Stimulated activated CD4-positive, alpha-beta T cell treated with anti-CD3 and anti-CD28 coated beads, Interleukin-1b, Interleukin-23, amount 100 ng/mL, for 24 hours (primary cell): ENCODE measurements at places on chromosomes 12 and 14.

- no peak for DNase-seq
These were observed 259.9 kb upstream of the DDHD1 start for GRCh38 chr14:53412819-53413675.

GRCh38 chr12:106073179-106073578 is 65.6 kb downstream of the NUAK1 start:
- DNase-seq, result no peak

DNA sequence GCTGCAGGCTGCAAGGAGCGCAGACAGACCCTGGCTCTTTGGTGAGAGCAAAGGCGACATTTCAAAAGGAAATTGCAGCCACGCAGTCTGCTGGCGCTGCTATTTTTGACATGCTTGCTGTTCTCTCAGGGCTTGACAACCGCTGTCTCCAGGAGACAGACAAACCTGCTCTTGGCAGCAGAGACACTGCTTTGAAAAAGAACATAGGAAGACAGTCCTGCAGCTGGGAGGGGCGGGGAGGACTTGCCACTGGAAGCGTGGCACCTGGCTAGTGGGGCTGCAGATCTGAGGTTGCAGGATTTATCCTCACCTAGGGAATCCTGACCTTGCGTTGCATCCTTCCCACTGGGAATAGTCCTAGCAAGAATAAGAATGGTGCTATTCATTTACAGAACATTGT is 91.8 kb upstream of the KCNA1 start:
- no peak for DNase-seq

DNA sequence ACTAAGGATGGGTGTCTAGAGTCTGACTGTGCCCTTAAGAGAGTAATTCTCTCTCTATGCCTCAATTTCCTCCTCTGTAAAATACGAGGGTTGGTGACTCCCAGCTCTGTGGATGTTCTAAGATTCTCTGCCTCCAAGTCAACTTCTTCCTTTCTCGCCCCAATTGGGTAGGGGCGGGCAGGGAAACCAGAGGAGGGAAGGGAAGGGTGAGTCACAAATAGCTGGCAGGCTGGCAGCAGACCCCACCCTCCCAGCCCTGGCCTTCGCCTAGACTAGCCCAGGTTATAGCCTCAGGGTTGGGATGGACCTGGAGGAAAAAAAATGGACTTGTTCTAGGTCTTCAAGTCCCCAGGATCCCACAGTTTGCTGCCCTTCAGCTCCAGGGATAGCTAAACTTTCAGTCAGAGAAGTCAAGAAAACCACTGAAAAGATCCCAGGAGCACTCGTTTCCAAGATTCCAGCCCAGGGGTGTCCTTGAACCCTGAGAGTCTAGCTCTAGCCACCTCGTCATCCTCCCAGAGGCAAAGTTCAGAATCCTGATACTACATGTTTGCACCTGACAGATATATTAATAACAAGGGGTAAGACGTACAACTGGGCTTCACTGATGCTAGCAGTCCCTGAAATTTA is 2.3 kb downstream of the DGKA start:
- no peak for DNase-seq

- DNase-seq, result no peak
These were observed 38.0 kb downstream of the CHGA start for GRCh38 chr14:92960706-92961566.

DNA sequence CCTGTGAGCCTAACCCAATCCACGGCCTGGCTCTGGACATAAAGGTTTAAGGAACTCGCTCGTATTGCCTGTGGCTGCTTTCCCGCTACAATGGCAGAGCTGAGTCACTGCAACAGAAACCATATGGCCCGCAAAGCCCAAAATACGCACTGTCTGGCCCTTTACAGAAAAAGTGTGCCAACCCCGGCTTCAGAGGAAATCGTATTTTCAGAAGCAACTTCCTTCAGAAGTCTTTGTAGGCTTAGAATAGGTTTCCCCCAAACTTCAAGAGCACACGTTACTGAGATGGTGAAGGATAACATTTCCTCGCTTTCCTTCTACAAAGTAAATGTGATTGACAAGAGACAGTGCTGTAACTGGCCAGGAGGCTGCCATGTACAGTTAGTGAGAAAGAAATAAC is 34.8 kb upstream of the TESC start:
- no peak for DNase-seq

GRCh38 chr12:96070670-96071279 is 35.4 kb upstream of the LTA4H start:
- no peak for DNase-seq

- DNase-seq, result no peak
These were observed 138.6 kb downstream of the EPS8 start for GRCh38 chr12:15650399-15651128.

GRCh38 chr14:32012062-32012461 is 65.0 kb upstream of the ARHGAP5 start:
- no peak for DNase-seq

GRCh38 chr14:95536671-95537070 is 1.8 kb downstream of the GLRX5 start:
- DNase-seq, result no peak

GRCh38 chr14:72714871-72715214 is 179.1 kb downstream of the DPF3 start:
- DNase-seq, result no peak

DNA sequence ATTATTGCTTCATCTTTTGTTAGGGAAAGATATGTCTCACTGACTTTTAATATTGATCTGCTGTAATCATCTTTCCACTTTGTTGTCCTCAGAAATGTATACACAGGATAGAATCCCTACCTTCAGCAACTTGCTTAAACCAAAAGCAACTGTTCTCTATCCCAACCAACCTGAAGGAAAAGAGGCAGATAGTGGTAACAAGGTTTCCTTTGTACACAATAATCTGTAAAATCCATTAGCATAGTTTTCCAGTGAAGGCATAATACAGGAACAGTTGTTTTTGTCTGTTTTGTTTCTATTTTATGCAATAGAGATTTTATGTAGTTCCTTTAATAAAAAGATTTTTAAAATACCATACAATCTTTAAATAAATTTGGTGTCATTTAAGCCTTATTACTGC is 170.5 kb downstream of the PIK3C2G start:
- no peak for DNase-seq

DNA sequence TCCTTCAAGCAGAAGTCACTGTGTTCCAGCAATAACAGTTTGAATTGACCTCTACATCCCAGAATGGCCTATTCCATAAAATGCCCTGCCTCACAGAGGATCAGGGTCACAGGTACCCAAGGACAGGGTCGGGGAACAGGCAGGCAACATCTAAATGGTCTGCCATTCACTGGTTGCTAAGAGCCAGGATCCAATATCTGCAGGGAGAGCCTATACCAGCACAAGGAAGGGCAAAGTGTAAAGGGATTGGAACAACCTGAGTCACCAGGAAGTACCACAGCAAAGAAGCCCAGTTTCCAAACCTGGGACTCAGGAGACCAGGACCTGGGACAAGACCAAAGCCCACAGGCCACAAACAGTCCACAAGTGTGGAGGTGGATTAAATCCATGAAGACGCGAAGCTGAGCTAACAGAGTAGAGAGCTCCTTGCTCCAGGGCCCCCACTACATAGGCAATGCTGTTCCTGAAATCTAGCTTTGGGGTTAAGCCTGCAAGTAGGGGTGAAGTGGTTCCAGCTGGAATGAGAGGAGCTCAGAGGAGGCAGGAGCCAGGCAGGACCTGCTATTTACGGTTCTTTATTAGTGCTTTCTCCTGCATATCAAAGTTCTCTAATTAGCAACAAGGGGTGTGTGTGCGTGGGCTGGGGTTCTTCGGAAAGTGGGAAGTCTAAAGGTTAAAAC is 274.3 kb downstream of the BCL11B start:
- no peak for DNase-seq

DNA sequence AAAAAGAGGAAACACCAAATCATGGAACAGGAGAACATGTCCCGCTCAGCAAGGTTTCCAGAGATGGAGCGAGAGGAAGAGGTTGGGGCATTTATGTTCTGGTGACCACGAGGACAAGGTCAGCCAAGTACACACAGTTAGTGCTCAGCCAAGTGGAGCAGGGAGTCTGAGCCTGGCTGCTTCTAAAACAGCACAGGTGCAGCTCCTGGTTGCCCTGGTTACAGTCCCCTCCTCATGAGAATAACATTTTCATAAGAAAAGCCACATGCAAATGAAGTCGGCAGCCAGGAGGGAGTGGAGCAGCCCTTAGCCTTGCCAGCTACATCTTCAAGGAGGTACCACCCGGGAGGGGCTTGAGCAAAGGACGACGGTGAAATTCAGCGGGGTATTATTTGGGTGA is 81.8 kb downstream of the NOS1 start:
- no peak for DNase-seq

DNA sequence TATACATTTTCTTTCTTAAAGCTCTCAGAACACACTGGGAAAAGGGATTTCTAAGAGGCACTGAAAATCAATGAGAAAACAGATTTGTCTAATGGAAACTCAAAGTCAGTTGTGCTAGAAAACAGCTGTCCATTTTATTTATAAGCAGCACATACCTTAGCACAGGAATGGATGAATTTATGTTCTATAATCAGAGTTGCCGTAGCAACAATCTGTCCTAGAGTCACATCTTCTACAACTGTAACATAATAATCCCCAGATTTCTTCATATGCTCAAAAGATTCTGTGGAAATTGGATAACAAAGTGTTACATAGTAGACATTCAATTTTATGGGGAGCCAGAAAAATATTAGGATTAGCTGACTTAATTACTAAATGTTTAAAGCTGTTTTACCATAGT is 9.8 kb downstream of the GNPNAT1 start:
- DNase-seq, result no peak

DNA sequence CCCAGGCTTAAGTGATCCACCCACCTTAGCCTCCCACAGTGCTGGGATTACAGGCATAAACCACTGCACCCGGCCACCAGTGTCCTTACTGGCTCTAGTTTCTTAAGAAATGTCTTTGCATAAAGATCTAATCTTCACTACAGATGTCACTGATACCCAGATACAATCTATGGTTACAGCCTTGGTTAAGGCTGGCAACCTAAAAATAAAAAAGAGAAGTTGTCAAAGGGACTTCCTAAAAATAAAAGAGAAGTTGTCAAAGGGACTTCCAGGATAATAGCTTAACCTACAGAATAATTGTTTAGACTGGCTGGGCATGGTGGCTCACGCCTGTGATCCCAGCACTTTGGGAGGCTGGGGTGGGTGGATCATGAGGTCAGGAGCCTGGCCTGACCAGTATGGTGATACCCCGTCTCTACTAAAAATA is 27.6 kb downstream of the ETFBKMT start:
- no peak for DNase-seq

GRCh38 chr14:92943855-92944570 is 21.1 kb downstream of the CHGA start:
- no peak for DNase-seq

DNA sequence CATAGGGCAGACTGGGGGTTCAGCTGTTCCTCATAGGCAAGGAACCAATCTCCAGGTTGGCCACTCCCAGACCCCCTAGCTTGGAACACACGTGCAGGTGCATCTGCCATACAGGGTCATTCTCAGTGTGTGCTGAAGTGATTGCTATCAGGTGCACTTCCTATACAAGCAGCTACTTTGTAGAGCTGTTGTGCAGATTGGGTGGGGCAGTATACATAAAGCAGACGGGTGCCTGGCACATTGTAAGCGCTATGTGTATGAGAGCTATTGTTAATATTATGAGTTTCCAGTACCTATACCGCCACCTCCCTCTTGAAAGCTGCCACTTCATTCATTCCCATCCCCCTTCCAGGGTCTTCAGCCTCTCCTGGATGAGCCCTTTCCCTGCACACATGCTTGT is 17.3 kb downstream of the IRF2BPL start:
- no peak for DNase-seq

DNA sequence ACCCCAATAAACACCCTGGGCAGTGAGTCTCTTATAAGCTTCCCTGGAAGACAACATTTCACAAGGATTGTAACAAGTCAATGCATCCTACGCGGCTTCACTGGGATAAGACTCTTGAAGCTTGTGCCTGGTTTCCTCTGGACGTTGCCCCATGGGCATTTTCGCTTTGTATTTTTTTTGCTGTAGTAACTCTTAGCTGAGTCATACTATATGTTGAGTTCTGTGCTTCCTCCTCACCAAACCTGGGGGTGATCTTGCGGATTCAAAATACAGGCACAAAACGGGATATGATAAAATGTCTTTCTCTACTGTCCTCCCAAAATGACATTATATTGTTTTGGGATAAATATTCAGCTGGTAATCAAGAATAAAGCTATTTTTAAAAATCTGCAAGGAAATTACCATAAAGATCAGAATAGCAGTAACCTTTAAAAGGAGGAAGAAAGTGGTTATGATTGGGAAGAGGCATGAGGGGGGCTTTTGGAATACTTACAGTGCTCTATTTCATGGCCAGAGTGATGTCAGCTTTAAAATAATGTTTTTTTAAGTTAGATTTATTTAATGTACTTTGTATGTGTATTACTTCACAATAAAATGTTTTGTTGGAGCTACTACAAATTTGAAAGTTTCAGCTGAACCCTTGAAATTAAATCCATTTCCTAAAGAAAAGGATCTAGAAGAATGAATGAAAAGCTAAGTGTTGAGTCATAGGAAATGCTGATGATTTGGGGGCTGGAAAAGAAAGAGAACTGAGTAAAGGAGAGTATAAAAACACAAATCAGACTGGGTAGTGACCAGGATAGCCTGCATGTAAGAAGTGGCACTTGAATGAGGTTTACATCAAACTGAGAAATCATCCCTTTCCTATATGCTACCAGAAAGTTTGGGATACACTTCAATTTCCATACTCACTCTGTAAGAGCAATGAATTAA is 14.7 kb downstream of the BTBD7 start:
- DNase-seq, result no peak

DNA sequence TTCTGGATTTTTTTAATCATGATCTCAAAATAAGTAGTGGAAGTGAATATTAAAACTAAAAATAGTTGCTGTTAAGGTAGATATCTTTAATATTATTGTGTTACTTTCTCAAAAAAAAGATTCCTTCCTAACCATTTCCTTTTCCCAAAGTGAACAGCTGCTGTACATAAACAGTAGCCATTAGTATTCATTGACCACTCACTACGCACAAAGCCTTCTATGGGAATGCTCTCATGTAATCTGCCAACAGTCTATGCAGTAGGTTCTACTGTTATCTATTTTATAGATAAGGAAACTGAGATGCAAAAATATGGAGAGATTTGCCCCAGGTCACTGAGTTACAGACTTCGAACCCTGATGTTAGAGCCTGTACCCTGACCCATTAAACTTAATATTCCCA is 32.1 kb downstream of the ZFP36L1 start:
- no peak for DNase-seq

DNA sequence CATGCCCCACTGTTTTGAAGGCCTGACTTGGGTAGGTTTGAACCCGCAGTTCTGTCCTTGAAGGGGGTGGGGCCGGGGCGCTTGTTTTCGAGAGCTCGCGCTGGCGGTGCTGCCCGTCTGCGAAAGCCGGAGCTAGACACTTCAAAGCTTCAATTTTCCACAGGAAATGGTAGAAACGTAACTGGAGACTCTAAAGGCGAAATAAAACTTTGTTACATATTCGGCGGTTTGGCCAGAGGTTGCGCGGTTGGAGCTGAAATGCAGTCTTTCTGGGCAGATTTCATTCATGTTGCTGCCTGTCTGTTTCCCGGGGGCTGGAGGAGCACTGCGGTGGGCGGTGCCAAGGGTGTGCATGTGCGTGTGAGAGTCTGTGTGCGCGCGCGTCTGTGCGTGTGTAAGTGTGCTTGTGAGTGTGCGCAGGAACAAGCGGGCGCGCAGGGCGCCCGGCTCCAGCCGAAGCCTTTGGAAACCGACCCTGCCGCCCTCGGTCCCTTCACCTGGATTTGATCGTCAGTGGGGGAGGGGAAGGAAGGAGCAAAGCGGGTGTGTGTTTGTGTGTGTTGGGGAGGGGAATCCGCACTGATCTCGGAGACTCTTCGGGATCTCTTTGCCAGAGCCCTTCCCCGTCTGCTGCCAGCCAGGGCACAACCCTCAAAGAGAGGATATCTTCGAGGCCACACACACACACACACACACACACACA is 227.7 kb upstream of the CRY1 start:
- DNase-seq, result peak; percentile 33

- no peak for DNase-seq
These were observed 11.9 kb downstream of the AKT1 start for GRCh38 chr14:104783484-104784217.
